ENCODE measurements at places on chromosomes 2 and 18.

DNA sequence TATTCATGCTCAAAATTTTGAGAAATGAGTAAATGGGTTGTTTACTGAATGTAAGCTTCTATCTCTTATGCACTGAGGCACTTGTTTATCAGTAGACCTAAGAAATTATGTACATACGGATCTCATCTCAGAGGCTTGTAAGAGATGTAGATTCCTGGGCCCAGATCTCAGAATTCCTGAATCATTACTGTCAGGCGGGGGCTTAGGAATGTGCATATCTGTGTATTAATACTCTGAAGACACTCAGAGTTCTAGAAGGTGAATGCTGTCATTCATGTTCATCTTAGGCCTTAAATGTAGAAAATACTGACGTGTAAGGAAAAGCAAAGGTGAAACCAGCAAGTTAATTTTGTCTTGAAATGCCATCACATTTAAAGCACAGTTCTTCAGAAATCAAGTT is 169.6 kb downstream of the FMNL2 start:
- peak; percentile 82 for DNase-seq

- no peak for DNase-seq
Observed at GRCh38 chr2:36698993-36699392, 2.5 kb downstream of the VIT start.

GRCh38 chr2:165499131-165499530 is 29.6 kb downstream of the CSRNP3 start:
- no peak for DNase-seq

DNA sequence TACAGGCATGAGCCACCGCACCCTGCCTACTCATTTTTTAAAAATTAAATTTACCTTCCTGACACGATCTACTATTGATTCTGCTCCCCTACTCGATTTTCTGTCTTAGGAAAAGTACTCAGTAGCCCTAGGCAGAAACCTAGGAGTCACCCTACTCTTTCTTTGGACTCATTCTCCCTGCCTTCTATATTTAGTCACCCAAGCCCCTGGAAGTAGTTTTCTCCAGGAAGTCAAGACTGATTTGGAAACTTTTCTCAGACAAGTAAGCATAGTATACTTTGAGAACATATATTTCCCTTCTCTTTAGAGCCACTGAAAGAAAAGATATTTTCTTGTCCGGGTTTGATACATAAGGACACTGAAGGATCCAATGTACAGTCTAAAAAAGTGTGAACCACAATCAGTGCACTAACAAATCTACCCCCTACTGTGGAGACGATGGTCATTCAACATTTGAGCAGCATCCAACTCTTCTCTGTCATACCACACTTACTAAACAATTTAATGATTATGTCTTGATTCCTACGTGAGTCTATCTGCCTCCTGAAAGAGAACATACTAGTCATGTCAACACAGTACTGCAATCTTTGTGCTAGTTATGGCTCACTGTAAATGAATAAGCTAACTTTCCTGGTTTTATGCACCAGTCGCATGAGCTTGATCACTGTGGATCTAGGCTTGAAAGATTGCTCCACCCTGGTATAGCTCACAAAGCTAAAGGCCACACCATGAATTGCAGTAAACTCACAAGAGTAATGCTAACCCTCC is 19.8 kb downstream of the YWHAQ start:
- DNase-seq = no peak

GRCh38 chr18:25516747-25517498 is 165.0 kb upstream of the ZNF521 start:
- no peak for DNase-seq

DNA sequence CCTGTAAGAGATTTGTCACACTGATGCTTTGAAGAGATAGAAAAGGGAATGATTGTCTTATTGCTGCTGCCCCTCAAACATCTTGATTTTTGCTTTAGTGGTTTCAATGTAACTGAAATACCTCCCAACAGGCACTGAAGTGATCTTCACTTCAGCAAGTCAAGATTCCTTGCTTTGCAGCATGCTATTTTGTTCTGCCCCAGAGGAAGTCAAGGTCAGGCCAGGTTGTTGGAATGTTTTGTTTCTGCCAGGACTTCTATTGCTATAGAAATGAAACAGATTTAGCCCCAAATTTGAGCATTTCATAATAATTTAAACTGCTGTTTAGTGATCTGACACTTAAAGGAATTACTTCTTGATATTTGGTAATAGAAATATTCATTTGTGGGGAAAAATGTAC is 277.6 kb downstream of the ZNF804A start:
- DNase-seq = no peak

- no peak for DNase-seq
Observed at GRCh38 chr18:73663581-73663980, 484.1 kb downstream of the FBXO15 start.

DNA sequence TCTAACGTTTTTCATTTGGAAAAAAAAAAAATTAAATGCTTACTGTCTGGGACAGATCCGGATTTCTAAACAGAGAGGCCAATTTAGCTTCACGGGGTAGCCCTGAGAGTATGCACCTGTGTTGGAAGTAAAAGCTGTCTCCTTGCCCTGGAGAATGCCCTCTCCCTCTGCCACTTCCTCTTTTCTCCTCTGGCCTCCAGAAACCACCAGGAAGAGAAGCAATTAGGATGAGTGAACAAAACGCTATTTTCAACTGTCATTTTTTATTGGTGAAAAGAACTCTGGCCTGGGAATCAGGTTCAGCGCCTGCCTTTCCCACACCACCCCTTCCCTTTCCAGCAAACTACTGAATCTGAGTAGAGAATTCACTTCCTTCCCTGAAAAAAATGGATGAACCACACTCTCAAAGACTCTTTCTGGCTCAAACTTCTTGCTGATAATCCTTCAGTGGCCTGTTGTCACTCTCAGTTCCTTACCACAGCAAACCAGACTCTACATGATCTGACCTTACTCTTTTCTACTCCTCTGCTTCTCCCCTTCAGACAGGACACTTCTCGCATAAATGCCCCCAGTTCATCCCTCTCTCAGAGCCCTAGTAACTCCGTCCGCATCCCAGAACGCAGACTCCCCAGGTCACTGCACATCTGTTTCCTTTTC is 29.8 kb downstream of the KLF7 start:
- peak; percentile 52 for DNase-seq

DNA sequence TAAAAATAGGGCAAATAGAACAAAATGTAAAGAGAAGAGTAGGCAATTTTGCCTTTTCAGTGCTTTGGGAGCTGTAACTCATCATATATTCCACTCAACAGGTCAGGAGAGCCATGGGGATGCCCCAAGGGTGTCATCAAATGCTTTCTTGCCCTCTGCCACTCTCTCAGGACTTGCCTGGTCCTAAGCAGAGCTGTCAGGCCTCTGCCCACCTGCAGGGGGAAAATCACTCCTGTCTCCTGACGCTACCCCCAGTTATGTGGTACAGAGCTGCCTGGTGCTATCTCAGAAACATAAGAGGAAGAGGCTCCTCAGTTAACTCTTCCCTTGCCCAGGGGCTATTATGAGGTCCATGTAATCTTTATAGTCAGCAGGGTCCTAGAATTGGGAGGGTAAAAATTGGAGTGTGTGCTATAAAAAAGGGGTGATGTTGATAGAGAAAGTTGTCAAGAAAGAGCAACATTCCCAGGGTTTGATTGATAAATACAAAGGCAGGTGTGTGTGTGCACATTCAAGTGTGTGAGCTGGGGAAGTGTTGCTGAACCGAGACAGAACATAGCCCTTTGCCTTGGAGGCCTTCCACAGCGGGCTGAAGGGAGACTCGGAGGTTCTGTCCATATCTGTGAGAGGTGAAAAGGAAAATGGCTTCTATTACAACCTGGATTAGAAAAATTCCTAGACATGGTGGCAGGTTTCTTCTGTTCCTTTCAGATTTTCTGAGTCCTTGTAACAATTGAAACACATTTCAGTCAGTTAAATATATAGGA is 25.4 kb downstream of the PTPRM start:
- DNase-seq = no peak

DNA sequence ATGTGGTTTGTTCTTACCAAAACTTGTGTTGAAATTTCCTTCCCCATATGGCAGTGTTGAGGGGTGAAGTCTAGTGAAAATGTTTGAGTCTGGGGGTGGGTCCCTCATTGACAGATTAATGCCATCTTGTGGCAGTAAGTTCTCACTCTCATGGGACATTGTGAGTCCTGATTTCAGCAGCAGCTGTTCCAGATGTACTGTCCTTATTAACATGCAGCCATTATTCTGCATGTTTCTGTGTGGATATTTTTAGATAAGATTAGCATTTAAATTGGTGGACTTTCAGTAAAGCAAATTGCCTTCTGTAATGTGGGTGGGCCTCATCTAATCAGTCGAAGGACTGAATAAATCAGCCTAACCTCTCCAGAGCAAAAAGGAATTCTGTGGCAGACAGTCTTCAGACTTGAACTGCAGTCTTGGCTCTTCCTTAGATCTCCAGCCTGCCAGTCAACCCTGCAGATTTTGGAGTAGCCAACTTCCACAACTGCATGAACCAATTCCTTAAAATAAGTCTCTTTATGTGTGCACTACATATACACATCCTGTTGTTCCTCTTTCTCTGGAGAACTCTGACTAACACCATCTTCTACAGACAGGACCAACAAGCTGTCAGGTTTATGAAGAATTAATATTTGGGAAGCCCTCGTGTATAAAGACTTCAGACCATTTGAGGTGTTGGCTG is 138.7 kb upstream of the ZNF516 start:
- no peak for DNase-seq

GRCh38 chr2:230128623-230129342 is 60.1 kb upstream of the SLC16A14 start:
- DNase-seq = peak; percentile 67

- no peak for DNase-seq
Observed at GRCh38 chr2:105103481-105103880, 65.6 kb downstream of the MRPS9 start.

DNA sequence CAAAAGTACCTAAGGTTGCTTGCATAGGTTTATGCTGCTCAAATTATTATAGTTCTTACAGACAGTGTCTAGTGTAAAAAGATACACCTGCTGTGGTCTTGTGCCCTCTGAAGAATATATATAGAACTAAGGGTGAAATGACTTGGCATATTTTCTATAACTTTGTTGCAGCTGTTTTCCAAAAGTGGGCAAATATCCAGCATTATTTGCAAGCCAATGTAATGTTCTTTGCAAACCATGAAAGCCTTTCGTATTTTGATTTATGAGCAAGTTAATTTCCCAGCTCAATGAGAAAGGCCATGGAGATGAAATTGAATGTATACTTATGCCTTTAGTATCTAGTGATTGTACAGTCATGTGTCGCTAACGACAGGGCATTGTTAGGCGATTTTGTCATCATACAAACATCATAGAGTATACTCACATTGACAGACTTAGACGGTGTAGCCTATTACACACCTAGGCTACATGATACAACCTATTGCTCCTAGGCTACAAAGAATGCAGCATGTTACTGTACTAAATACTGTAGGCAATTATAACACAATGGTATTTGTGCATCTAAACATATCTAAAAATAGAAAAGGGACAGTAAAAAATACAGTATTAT is 116.3 kb downstream of the PLCL1 start:
- no peak for DNase-seq

GRCh38 chr2:9282128-9283112 is 75.8 kb downstream of the ASAP2 start:
- no peak for DNase-seq

- DNase-seq = no peak
Observed at GRCh38 chr2:78260861-78261260, 738.7 kb upstream of the LRRTM4 start.

DNA sequence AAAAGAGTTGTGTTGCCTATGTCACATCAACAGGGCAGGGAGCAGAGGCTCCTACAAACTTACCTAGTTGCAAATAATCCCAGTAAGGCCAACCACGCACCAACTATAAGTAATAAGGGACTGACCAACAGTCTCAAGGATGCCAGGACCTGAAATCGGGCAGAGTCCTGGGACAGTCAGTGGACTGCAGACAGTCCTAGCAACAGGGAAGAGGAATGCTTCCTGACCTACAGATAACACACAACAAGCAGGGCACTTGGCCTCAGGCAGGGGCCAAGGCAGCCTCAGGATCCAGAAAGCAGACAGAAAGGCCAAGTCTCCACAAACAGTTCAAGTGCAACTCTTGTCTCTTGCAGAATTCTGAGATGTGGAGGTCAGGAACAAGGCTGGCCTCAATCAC is 56.2 kb downstream of the GALNT14 start:
- no peak for DNase-seq

GRCh38 chr2:109736177-109736827 is 57.8 kb upstream of the RGPD5 start:
- DNase-seq = peak; percentile 66

DNA sequence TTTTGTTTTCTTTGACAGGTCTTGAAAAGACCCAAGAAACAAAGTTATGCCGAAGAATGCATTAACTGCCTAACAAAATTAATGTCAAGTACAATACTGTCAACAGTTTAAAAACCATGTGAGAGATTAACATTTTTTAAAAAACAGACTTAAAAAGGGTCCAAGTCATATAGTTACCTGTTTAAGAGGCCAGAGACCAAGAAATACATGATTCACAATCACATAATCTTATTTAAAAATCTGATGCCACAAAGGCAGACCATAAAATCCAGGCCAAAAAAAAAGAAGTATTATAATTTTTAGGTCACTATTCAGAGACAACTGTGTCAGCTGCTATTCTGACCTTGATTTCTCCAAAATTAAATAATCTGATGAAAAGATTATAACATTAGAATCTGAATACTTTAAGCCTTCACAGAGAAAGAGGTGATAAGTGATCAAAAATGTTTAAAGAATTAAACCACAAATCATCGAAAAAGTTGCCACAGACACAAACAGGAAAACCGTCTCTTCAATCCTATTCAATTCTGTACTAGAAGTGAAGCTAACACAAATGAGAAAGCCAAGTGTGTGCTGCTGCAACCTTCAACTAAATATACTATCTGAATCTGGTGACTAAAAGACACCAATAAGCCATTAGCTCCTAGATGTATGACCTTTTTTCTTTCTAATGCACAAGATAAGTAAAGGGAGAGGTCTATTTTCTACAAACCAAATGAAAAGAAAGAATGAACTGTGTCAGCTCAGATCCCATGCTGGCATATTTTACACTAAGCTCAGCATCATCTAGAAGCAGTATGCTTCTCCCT is 286.0 kb downstream of the ZEB2 start:
- no peak for DNase-seq

DNA sequence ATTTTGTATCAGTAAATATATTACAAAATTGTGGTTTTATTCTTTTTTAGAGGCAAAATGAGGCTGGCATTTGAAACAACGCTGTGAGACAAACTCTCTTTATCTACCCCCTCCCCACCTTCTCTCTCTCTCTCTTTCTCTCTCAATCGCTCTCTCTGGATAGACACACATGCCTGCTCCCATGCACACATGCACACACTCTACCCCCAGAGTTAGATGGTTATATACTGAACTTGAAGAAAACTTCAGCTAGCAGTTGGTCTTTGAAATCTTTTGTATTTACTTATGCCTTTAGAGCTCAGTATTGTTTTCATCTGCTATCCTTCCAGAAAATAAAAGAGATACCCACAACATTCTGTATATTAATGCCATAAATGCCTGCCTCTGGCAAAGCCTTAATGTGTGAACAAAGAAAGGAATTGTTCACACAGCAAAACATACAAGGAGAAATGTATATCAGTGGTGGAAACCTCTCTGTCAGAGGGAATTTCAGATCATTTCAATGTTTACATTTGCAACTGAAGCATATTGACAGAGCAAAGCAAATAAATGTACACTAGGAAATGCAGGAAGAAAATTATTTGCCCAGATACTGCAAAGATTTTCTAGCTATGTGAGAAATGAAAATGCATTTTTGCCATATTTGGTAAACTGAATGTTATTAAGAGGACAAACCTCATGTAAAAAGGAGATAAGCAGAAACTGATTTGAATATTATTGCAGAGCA is 217.0 kb upstream of the UBE2E3 start:
- no peak for DNase-seq

Measured in EL (cell line).